Stomach (tissue), 19 donors: ENCODE measurements at places on chromosomes 7 and 10. TPM values are rescaled to one million over a fixed set of nuclear protein-coding genes. Genes with fewer than 3 reads are reported as not detected.

SEC31B gene
- 47.4 TPM for total RNA-seq

FAM25C gene
- total RNA-seq: not detected

AKR1C2 gene
- total RNA-seq: 168 TPM

LGI1 gene
- not detected for total RNA-seq

DNA sequence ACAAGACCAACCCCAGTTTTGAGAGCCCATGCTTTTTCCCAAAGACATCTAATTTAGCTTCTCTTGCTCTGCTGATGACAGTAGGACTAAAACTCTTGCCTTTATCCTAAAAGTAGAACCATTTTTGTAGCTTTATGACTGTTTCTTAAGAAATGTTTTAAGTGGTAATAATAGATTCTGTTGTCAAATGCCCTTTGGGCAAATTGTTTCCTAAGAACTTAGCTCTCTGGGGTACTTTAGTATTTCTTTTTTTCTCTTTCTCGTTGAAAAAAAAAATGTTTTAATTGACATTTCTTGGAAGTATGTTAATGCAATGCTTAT, 157.4 kb downstream of the ARID5B start:
- no peak for DNase-seq
- H3K27me3 ChIP-seq: no peaks in the 10 kb centered on the region
- H3K27ac ChIP-seq: peak overlapping the region; percentile 66
- peaks cover 44% of the 10 kb centered on the region for H3K36me3 ChIP-seq
- H3K4me3 ChIP-seq: no peak overlapping the region

- H3K4me3 ChIP-seq: no peak overlapping the region
- no peak overlapping the region for H3K27ac ChIP-seq
- H3K27me3 ChIP-seq: no peaks in the 10 kb centered on the region
- H3K36me3 ChIP-seq: no peaks in the 10 kb centered on the region
Observed at GRCh38 chr7:143372070-143372469, 9.1 kb upstream of the ZYX start.

DNA sequence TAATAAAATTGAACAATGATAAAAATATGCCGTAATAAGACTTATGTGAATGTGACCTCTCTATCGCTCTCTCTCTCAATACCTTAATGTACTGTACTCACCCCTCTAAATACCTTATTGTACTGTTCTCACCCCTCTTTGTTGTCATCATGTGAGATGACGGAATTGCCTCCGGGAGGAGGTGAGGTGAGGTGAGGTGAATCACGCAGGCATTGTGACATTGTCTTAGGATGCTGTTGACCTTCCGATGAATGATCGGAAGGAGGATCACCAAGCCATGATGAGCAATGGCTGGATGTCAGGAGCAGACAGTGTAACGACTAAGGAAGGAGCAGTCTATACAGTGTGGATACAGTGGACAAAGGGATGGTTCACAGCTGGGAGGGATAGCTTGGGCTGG, 87.4 kb upstream of the FAM20C start:
- H3K27me3 ChIP-seq: no peaks in the 10 kb centered on the region
- no peak for DNase-seq
- no peaks in the 10 kb centered on the region for H3K36me3 ChIP-seq
- H3K4me3 ChIP-seq: no peak overlapping the region
- no peak overlapping the region for H3K27ac ChIP-seq

GRCh38 chr7:158263964-158264748, 323.5 kb downstream of the PTPRN2 start:
- no peak for DNase-seq
- H3K27me3 ChIP-seq: no peaks in the 10 kb centered on the region
- no peak overlapping the region for H3K27ac ChIP-seq
- H3K4me3 ChIP-seq: no peak overlapping the region
- H3K36me3 ChIP-seq: no peaks in the 10 kb centered on the region

DNA sequence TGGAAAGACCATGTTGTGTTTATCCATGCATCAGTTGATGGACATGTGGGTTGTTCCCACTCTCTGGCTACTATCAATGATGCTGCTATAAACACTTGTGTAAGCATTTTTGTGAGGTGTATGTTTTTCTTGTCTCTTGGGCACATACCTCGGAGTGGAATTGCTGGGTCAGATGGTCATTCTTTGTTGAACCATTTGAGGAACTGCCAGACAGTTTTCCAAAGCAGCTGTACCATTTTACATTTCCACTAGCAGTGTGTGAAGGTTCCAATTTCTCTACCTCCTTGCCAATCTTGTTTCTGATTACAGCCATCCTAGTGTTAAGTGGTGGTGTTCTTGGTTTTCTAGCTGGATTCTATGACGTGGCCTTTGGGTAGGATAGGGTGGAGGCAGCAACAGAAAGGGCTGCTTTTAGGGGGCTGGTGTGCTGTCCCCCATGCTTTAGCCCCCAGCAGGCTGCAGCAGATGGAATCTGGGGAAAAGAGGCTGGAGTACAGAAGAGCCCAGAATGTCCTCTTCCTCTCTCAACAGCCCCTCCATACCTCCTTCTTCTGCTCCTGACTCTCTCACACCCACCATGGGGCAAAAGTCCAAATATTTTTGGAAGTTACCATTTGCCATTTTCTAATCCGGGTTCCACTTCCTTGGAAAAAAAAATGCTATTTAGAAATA, 352.7 kb downstream of the FRMD4A start:
- DNase-seq: no peak
- H3K36me3 ChIP-seq: no peaks in the 10 kb centered on the region
- peaks cover 9% of the 10 kb centered on the region for H3K4me1 ChIP-seq
- H3K27ac ChIP-seq: no peak overlapping the region

- no peaks in the 10 kb centered on the region for H3K36me3 ChIP-seq
- no peak overlapping the region for H3K4me3 ChIP-seq
- no peak overlapping the region for H3K27ac ChIP-seq
- peaks cover 17% of the 10 kb centered on the region for H3K4me1 ChIP-seq
- DNase-seq: no peak
Observed at GRCh38 chr7:88761779-88762178, 2.3 kb downstream of the ZNF804B start.

DNA sequence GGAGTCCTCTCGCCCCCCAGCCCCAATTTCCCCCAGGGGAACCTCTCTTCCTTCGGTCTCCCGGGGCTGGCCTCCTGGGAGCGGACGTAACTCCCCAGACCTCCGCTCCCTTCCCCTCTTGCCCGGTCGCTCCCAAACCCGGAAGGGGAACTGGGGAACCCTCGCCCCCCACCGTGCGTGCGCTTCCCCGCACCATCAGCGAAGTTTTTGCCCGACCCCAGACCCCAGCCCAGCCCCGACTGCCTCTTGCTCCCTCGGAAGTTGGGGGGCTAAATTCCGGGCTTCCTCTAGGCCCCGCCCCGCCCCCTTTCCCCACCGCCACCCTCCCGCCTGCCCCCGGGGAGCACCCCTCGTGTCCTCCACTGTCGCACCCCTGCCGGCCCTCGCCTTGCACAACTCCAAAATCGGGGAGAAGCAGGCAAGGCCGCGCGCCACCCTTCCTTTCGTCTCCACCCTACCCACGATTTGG, 436 bp downstream of the GNB2 start:
- DNase-seq: no peak
- H3K4me3 ChIP-seq: peak overlapping the region; percentile 97
- H3K36me3 ChIP-seq: peaks cover 27% of the 10 kb centered on the region
- peak overlapping the region; percentile 99 for H3K27ac ChIP-seq
- H3K27me3 ChIP-seq: no peaks in the 10 kb centered on the region

- peaks cover 21% of the 10 kb centered on the region for H3K4me1 ChIP-seq
- no peaks in the 10 kb centered on the region for H3K27me3 ChIP-seq
- DNase-seq: peak; percentile 35
- peaks cover 36% of the 10 kb centered on the region for H3K36me3 ChIP-seq
Observed at GRCh38 chr10:73810735-73811465, 498 bp downstream of the NDST2 start.

DNA sequence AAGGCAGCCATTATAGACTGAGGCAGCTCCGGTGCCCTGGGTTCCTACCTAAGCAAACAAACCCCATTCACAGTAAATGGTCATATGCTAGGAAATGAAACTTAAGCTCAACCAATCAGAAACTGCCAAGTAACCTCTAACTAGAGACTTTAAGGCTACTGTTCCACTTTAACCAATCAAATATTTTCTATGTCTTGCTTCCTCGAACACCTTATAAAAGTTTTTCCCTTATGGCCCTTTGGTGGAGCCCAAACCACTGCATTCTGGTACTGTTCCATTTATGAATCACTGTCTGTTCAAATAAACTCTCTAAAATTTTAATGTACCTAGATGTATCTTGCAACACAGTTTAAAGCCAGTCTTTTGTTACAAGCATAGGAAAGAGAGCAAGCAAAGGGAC, 361.1 kb downstream of the HGF start:
- no peaks in the 10 kb centered on the region for H3K4me1 ChIP-seq
- H3K36me3 ChIP-seq: no peaks in the 10 kb centered on the region
- no peak overlapping the region for H3K27ac ChIP-seq
- no peak for DNase-seq
- no peak overlapping the region for H3K4me3 ChIP-seq

DNA sequence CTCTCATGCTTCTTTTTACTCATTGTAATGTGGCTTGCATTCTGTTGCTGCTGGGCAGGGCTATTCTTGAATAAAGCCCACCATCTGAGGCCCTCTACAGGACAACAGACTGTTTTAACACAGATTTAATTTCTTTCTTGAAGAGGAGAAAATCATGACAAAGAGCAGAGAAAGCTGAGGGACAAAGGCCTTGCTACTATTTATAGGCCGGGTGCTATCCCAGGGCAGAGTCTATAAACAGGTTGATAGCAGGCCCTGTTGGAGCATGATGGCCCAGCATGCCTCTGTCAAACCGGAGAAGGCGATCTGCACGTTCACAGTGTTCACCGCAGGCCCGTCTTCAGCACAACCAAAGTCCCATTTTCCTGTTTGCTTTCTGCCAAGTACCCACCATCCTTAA, 3.0 kb downstream of the VIPR2 start:
- H3K36me3 ChIP-seq: no peaks in the 10 kb centered on the region
- H3K27me3 ChIP-seq: peaks cover 30% of the 10 kb centered on the region
- H3K4me1 ChIP-seq: peaks cover 21% of the 10 kb centered on the region
- no peak overlapping the region for H3K4me3 ChIP-seq
- no peak for DNase-seq
